ENCODE measurements at places on chromosomes 3 and 15.

DNA sequence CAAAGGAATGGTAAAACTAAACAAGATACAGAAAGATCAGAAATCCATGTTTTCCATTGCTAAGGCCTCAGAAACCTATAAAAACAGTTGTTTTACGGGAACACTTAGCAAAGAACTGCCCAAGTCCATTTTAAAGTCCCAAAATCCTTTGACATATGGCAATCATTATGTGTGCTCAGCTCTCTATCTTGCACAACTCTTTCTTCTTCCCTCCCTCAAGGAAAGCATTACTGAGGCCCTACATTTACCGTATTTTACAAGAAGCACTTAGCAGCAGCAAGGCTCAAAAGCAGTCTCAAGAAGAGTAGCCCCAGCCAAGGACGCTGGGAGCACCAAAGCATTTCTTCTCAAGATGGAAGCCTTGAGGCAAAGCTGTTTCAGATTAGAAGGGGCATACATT lies 169.6 kb upstream of the LRTM1 start:
- no peak for DNase-seq

- DNase-seq = no peak
Observed at GRCh38 chr3:130426206-130426605, 80.7 kb downstream of the COL6A5 start.

GRCh38 chr3:156680243-156680914 lies 6.0 kb downstream of the TIPARP start:
- no peak for DNase-seq

GRCh38 chr15:56491110-56491722 lies 26.3 kb upstream of the MNS1 start:
- DNase-seq = peak; percentile 74

DNA sequence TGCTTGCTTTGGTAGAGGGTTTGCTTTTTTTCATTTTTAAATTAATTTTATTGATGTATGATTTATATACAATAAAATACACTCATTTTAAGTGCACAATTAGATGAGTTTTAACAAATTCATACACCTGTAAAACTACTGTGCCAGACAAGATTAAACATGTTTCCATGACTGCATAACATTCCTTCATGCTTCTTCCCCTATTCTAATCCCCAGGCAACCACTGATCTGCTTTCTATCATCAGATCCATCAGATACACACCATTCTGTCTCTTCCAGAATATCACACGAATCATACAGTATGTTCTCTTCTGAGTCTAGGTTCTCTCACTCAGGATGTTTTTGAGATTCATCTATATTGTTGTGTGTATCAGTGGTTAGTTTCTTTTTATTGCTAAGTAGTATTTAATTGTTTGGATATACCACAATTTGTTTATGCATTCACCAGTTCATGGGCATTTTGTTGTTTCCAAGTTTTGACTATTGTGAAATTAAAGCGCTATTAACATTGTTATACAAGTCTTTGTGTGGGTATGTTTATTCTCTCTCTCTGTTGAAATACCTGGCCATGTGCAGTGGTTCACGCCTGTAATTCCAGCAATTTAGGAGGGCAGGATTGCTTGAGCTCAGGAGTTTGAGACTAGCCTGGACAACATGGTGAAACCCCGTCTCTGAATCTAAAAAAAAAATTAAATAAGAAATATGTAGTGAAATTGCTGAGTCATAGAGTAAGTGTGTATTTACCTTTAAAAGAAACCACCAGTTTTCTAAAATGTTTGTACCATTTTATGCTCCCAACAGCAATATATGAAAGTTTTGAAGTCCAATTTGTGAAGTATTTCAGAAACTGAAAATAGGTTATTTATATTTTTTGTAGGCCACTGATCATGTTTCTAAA lies 7.0 kb upstream of the TFG start:
- no peak for DNase-seq

GRCh38 chr3:124461838-124462632 lies 268.2 kb upstream of the UMPS start:
- no peak for DNase-seq

GRCh38 chr3:104909198-104909597 lies 457.5 kb upstream of the ALCAM start:
- no peak for DNase-seq

DNA sequence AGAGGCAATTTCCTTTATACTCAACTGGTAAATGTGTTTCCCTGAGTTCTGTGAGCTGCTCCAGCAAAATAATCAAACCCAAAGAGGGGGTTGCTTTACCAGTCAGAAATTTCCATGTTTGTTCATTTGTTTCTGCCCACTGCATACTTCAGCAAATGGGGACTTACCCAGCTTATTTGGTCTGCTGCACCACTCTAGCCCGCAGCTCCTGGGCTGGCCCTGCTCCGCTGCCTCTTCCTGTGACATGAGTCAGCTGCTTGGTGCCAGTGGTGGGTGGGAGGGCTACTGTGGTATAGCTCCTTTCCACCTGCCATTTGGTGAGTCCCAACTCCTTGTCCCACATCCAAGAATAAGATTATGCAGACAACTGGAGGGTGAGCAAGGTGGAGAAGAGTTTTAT lies 644.2 kb downstream of the MCTP2 start:
- DNase-seq = no peak

- DNase-seq = no peak
Observed at GRCh38 chr3:29544701-29545363, 264.0 kb downstream of the RBMS3 start.

GRCh38 chr3:146747051-146747450 lies 141.9 kb upstream of the PLSCR5 start:
- DNase-seq = no peak

- no peak for DNase-seq
Observed at GRCh38 chr3:196962930-196963630, 5.6 kb downstream of the PIGZ start.

- DNase-seq = no peak
Observed at GRCh38 chr3:142077859-142078500, 71.4 kb downstream of the TFDP2 start.

DNA sequence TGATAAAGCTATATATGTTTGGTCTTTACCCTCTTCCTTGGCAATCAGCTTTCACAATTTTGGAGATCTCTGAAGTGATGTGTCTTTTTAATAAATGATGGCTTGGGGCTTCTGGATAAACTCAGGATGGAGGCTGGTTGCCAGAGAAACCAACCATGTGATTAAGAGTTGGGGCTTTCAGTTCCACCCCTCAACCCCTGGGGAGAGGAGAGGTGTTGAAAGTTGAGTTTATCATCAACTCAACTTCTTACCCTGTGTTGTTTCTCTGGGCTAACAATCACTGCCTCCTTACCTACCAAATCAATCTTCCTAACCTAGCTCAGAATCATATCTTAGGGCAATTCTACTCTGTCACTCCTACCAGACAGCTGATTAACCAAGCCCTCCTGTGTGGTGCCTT lies 735.8 kb downstream of the ZPLD1 start:
- DNase-seq = peak; percentile 1

DNA sequence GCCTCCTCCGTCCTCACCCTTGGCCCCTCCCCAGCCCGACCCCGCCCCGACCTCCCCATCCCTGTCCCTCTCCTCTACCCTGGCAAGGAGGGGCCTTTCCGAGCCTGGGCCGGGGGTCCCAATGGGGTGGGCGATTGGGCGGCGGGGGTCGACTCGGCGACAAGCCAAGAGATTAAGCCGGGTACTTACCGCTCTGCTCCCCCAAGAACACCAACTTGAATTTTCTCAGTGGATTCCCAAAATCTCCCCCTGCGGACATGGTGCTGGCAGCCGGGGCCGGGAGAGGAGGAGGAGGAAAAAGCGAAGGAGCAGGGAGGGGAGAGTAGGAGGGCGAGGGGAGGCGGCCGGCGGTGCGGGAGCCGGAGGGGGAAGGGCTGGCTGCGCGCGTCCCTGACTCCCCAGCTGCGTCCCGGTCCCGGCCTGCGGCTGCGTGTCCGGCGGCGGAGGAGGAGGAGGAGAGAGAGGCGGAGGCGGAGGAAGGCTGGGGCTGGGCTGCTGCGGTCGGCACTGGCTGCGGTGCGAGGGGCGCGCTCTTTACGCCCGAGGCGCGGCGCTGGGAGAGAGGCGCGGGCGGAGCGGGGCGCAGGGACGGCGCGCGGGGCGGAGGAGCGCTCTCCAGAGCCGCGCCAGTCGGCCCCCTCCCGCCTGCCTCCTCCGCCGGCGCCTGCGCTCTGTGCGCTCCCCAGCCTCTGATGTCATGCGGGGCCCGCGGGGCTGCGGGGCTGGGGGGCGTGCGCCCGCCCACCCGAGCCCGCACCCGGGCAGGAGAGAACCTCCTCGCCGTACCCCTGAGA lies at the start of gene RAB6B:
Gene RAB6B (minus strand): TSS at position 675 of the 794 bp plus-strand sequence. CDS start 416 bp downstream, at position 259.
- peak; percentile 67 for DNase-seq

DNA sequence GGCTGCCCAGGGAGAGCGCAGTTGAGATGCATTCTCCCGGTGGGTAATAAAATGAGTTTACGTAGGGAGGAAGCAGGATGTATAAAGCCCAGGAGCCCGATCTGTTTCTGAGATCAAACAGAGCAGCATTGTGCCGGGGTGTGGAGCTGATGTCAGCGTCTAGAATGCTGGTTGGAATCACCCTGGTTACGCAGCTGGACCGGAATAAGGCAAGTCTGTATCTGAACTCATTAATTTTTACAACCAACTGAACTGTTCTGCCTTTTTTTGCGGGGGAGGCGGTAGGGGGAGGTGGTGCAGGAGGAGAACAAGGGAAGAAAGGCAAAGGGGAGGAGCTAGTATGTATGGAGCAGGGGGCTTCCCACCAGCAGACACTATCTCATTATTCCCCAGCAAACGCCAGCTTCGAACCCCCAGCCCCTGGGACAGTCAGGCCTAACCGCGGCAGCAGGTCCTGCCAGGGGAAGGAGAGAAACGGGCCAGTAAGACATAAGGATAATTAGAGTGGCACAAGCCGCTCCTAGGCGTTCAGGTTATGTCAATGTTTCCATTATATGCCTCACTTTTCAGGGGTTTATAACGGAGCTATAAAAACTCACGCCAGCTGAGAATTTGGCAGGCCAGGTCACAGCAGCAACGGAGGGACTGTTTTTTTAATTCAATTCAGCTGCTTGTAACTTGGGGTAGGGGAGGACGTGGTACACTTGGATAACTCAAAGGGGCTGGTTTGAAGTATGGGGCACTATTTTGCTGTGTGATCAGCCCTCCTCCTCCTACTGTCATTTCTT lies 175.3 kb upstream of the HES1 start:
- DNase-seq = no peak

GRCh38 chr3:182697345-182697919 lies 95.9 kb upstream of the ATP11B start:
- DNase-seq = peak; percentile 26

DNA sequence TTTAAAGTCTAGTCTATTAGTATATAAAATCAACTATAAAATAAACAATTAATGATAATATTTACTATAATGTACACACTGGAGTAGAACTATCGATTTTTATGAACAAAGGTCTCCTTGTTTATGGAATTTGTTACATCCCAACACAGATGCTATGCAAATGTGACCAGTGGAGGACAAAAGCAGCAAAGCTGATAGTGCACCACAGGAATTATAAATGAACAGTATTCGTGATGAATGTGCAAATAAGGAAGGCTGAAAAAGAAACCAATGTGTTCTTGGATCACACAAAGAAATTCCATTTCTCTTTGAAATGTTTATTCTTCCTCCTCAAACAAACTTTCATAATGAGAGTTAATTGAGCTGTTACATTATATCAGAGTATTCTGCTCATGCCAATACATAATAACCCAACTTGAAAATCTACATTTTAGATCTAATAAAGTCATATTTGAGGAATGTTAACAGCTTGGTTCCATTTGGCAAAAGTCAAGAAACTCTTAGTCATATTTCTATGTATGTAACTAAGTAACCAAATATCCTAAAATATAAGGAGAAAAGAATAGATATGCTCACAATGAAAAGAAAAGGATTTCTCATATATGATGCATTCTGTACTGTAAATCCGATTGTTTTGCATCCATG lies 79.3 kb downstream of the NEK10 start:
- DNase-seq = no peak

- no peak for DNase-seq
Observed at GRCh38 chr15:57924598-57924997, 140.9 kb downstream of the ALDH1A2 start.

GRCh38 chr3:86914670-86915069 lies 76.3 kb downstream of the VGLL3 start:
- DNase-seq = no peak

DNA sequence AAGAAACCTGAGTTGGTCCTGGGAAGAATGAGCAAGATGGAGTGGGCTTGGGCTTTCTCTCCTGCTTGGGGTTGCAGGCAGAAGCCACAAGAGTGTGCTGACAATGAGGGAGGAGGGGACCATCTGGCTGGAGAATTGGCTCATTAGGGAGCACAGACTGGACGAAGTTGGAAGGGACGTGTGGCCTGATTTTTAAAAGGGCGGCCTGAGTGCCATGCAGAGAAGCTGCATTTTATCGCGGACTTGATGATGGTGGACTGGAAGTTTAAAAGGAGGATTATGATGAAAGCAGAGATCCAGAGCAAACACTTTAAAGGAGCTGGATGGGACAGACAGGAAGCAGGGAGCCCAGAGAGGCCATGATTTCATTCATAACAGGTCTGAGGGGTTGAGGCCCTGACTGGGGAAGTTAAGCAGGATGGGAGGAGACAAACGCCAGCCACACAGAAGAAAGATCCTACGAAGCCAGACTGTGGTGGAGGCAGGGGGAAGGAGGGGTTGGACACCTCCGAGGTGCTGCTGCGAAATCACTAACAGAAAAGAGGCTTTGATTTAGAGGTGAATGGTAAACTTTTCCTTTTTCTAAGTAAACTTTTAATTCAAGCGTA lies 23.6 kb downstream of the TLNRD1 start:
- no peak for DNase-seq

GRCh38 chr3:36488077-36488789 lies 107.9 kb downstream of the STAC start:
- DNase-seq = no peak

- no peak for DNase-seq
Observed at GRCh38 chr3:160368804-160369203, 30.2 kb downstream of the IFT80 start.

GRCh38 chr3:104598848-104599511 lies 767.7 kb upstream of the ALCAM start:
- no peak for DNase-seq

GRCh38 chr3:177982034-177982433 lies 554.2 kb upstream of the KCNMB2 start:
- DNase-seq = no peak

DNA sequence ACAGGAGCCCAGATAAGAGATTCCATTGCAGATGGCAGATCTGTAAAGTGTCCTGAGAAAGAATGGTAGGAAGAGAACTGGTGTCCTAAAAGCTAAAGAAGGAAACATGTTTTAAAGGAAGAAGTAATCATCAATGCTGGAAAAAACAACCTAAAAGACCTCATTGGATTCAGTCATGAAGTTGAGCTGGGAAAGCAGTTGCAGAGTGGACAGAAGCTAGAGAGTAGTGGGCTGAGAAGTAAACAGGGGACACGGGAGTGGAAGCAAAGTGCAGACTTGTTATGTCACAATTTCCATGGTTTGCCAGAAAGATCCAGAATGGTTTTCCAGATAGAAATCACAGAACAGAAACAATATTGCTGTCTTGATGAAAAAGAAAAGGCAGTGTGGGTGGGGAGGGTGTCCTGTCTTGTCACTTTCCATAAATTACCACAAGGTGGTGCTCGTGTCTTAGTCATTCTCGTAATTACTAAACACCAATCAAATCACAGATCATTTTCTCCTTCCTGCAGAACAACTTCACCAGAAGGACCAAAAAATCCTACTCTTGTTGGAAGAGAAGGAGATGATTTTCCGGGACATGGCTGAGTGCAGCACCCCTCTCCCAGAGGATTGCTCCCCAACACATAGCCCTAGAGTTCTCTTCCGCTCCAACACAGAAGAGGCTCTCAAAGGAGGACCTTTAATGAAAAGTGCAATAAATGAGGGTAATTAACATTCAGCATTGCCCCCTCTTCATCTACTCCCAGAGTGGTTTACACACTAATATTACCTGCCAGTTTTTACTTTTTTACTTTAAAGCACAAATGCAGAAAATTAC lies 64.5 kb downstream of the KLHL25 start:
- DNase-seq = peak; percentile 66
